ENCODE measurements at places on chromosomes 3 and 15. TPM values are rescaled to one million over a fixed set of nuclear protein-coding genes. Genes with fewer than 3 reads are reported as not detected.

DNA sequence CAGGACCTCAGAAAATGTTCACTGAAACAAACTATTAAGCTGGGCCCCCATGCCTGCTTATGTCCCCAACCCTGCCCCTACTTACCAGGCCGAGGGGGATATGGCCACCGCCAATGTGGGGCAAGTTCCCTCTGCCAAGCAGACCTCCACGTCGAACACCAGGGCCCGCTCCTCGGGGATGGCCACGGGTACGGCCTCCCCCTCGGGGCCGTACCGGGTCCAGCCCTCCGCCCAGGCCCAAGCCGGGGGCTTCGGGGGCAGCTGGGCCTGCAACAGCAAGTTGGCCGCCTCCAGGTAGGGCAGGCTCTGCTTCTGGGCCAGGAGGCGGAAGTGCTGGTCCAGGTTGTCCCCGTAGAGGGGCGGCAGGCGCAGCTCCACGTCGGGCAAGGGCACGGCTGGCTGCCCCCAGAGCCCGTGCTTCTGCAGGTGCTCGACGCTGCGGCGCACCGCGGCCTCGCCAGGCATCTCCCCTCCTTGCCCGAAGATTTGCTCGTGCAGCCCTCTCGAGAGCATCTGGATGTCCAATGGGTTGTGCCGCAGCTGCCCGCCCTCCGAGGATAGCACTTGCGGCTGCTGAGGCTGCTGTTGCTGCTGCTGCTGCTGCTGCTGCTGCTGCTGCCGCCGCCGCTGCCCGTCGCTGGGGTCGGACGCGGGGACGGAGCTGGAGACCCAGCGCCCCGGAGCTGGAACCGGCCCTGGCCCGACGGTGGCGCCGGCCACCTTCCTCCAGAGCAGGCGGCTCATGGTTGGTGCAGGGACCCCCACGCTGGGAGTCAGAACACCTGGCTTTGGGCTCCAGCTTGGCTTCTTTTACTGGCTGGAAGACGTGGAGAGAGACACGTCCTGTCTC is 1.4 kb downstream of the POLG start:
- peak; percentile 21 for DNase-seq

GRCh38 chr3:148319161-148319915 is 378.4 kb upstream of the AGTR1 start:
- DNase-seq: no peak

GRCh38 chr3:196694202-196694638 is 17.8 kb downstream of the CEP19 start:
- DNase-seq: peak; percentile 31

DNA sequence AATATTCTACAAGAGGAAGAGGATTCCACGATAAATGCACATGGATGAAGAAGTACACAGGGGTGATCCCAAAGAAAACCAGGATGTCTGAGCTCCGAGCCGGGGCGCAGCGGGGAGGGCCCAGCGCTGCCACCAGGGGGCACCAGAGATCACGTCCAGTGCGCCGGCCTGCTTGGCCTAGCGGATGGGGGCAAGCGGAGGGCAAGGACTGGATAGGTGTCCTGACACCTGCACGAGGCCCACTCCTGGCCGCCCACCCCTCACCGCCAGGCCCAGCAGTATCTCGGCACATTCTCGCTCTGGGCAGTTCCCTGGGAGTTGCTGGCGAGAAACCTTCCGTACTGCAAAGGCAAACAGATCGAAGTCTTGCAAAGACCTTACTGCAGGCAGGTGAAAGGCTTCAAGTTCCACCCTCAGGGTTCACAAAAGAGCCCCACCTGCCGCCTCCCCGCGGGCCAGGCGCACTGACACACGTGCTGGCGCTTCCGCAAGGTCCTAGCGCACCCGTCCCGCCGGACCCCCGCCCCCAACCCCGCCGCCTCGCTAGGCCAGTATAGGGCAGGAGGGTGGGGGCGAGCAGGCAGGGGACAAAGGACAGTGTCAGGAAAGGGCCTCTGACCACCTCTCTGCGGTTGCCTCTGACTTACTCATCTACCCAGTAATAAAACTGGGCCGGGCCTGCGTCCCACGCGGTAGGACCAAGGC is 3.3 kb downstream of the ANKRD63 start:
- peak; percentile 75 for DNase-seq

GRCh38 chr3:14861446-14862302 is 42.9 kb downstream of the FGD5 start:
- no peak for DNase-seq

DNA sequence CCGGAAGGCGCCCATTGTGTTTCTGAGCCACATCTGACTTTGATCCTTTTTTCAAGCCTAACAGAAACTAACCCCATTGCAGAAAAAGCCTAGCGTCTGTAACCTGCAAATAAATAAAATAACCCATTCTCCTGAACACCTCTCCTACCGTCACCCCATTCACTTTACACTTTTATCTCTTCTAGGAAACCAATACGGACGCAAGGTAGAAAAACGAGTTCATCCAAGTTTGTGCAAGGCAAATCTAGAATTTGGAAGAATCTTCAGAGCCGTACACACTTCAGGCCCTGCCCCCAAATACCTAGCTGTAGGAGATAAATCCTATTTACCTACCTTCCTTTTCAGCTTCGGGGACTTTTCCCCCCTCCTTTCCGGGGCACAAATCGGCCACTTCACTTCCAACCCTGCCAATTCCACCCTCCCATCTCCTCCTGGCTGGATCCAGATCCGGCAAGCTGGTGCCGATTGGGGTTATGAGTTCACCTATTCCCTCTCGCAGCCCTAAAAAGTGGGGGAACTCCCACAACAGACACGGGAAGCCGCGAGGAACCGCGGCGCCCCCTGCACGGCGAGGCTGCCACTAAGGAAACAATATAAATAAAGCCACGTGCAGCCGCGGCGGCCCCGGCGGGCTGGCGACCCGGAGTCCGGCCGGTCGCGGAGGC is 987 bp downstream of the PRTG start:
- no peak for DNase-seq

DNA sequence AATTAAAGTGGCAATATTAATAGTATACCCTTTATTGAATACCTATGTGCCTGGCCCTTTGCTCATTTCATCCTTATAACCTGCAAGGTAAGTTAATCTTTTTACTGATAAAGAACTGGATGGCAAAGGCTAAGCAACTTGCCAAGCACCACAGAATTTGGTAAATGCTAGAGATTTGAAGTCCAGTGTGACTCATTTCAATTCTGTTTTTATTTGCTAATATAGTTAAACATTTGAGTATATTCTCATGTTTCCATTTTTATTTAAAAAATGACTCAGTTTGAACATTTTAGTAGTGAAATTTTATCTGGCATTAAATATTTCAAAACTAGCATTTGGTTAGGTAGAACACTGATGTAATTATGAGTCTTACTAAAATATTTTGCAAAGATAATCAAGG is 11.3 kb downstream of the PFN2 start:
- DNase-seq: no peak

DNA sequence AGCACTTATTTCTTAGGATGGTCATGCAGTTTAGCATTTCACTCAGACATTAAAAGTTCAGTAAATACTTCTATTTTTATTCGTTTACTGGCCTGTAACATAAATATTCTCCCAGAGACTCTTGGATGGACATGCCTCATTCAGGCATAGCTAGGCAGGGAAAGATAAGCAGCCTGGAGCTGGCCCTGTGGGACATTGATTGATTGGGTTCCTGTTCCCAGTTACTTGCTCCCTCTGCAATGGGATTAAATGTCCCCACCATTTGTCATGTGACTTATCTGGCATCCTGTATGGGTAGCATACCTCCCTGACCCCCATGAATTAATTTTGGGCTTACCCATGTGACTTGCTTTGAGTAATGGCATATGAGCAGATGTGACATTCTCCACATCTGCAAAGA is 2.7 kb upstream of the SCAMP5 start:
- DNase-seq: no peak

- no peak for DNase-seq
These were observed 73.3 kb upstream of the SNRK start for GRCh38 chr3:43212914-43213611.

DNA sequence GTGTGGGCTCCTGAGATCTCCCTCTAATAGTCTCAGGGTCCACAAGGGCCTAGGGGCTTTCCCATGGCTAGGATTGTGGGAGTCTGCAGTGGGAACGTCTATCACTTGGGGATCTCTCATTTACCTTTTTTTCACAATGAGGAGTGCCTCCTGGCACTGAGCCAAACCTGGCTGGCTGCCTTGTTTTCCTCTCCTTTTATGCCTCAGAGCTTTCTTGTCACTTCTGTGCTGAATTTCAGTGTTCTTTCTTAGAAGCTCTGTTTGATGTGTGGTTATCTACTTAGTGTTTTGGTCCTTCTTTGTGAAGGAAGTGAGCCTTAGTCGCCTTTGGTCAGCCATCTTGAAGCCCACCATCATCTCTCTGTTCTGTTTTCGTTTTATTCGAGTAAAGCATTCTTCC is 33.9 kb downstream of the DOCK3 start:
- peak; percentile 36 for DNase-seq

DNA sequence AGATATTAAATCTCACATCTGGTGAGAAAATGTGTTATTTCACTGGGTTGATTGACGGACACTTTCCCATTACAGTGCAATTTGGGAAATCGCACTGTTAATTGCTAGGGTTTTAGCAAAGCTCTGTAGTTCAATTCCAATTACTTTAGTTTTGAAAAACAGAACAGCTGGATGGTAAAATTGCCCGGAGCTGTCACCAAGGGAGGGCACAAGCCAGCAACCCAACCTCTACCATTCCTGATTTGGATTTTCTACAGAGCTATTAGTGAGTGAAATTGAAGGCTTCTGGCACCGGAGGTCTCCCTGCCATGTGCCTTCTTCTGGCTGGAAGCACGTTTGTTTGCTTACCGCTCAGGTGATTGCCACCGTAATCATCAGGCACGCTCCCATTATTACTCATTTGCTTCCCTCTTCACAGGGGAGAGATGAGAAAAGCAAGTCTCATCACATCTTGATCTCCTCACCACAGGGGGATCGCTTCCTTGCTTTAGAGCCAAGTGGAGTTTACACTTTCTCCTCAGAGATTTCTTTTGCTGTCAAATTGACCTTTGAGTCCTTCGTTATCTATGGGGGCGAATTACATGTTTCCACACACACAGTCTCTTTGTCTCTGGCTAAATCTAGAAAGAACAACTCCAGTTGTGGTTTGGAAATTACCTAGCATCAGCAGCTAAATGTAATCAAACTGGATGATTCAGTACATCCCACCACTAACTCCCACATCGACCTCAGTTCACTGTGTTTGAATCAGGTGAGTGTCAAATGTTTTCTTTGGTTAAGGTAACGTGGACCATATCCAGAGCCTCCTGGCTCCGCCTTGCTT is 421.7 kb upstream of the GOLIM4 start:
- DNase-seq: no peak

- DNase-seq: no peak
These were observed 77.1 kb downstream of the SEMA6D start for GRCh38 chr15:47794252-47794914.

DNA sequence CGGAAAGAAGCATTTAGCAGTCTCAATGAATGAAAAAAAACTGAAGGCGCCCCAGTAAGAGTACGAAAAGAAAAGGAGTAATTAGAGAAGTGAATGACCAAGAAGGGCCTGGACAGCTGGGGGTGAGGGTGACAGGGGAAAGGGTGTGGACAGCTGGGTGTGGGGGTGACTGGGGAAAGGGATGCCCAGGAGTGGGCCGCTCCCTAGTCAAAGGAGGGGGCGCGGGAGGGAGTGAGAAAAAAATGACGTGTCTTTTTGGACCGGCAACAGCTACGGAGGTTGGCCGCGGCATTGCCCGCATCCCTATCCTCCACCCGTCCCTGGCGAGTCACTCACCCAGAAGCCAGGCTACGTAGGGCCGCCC is 274 bp upstream of the ZCWPW2 start:
- DNase-seq: no peak

DNA sequence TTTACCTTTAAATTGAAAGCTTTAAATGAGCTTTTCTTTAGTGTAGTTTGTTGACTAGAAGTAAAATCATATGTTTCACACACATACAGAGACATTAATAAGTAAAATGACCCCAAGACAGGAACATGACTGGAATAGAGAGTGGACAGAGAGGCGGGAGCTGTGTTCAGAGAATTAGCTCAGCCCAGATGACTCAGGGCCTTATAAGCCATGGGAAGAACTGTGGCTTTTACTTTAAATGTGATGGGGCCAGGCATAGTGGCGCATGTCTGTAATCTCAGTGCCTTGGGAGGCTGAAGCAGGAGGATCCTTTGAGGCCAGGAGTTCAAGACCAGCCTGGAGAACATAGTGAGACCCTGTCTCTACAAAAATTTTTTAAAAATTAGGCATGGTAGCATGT is 26.7 kb downstream of the SACM1L start:
- no peak for DNase-seq

DNA sequence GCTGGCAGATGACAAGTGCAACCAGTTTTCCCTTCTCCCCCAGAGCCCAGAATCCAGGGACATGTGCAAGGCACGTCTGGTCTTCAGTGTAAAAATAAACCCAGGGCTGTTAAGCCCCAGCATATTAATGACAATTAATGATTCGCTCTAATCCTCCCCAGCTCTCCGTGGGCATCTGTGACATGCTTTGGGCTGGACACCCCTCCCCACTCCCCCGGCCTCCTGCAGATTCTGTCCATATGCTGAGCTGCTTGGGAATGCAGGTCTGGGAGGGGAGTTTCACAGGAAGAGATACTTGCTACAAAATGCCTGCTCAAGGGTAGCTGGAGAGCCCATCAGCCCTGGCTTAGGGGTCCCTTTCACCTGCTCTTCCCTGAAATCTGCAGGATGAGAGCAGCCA is 43.0 kb upstream of the NTRK3 start:
- no peak for DNase-seq

- no peak for DNase-seq
These were observed 59.3 kb downstream of the CTDSPL start for GRCh38 chr3:37921025-37921424.

GRCh38 chr3:171654809-171655208 is 155.5 kb downstream of the PLD1 start:
- no peak for DNase-seq

GRCh38 chr3:136942803-136943202 is 15.0 kb upstream of the IL20RB start:
- no peak for DNase-seq

- DNase-seq: no peak
These were observed 424.8 kb upstream of the TGFBR2 start for GRCh38 chr3:30181581-30181980.

The ADAMTSL3 gene
- not detected for total RNA-seq

The NRG4 gene
- total RNA-seq: not detected

The HGD gene
- 0.26 TPM for total RNA-seq

The CPNE9 gene
- total RNA-seq: not detected

The ATP13A5 gene
- not detected for total RNA-seq

The CCDC33 gene
- not detected for total RNA-seq

The GOLGA6B gene
- total RNA-seq: not detected

Measured in activated CD8-positive, alpha-beta T cell treated with anti-CD3 and anti-CD28 coated beads, Interleukin-2, amount 10 ng/mL, durations not matched to agents 7 days and 5 days (primary cell).